ENCODE measurements at places on chromosomes 16 and 17. TPM values are rescaled to one million over a fixed set of nuclear protein-coding genes. Genes with fewer than 3 reads are reported as not detected.

DNA sequence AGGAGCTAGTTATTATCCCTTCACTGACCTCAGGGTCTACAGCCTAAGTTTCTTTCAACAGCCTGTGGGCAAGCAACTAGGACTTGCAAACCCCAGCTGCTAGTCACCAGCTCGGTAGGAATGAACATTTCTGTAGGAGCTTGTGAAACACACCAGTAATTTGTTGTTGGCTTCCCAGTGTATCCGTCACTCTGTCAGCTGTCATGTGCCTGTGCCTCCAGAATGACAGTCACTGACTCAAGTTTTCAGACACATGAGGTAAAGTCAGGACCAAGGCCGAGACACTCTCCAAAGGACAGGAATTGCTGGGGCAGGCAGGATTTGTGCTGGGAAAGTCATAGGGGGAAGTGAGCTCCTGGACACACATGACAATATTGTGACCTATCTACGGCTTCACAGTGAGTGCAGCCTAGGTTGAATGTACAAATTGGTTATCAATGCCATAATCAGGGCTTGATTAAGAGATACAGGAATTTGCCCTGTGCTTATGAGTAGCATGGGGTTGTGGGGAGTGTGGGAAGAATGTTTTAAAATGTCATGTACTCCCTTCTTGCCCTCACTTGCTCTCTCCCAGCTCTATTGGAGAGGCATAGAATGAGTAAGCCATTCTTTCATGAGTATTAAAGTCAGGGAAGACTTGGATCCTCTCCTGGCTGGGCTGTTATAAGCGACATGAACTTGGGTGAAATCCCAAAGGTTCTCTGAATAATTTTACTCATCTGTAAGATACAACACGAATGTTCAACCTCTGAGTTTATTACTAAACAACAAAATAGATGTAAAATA is 391.4 kb downstream of the UTP18 start:
- no peaks in the 10 kb centered on the region for H3K4me1 ChIP-seq
- H3K27me3 ChIP-seq, result no peaks in the 10 kb centered on the region

DNA sequence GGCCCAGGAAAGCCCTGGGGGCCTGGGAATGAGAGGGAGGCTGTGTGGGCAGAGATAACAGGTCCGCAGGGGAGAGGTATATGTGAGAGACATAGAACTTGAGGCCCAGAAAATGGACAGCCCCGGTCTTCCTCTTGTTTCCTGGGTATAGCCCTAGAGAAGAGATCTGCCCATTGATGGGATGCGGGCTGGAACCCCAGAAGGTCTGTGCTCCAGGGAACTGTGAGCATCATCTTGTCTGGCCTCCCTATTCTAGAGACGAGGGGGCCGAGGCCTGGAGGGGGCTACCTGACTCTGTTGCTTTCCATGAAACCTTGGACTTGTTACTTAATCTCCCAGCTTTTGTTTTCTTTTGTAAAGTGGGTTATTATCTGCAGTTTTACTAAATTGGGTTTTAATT is 53.9 kb downstream of the NKD1 start:
- H3K27ac ChIP-seq, result peak overlapping the region; percentile 37
- peaks cover 30% of the 10 kb centered on the region for H3K4me1 ChIP-seq
- no peaks in the 10 kb centered on the region for H3K36me3 ChIP-seq
- no peaks in the 10 kb centered on the region for H3K27me3 ChIP-seq
- peak; percentile 25 for DNase-seq
- H3K4me3 ChIP-seq, result no peak overlapping the region

GRCh38 chr17:35299135-35299534 is 56.3 kb downstream of the SLFN5 start:
- H3K4me3 ChIP-seq, result no peak overlapping the region
- no peaks in the 10 kb centered on the region for H3K27me3 ChIP-seq
- H3K27ac ChIP-seq, result no peak overlapping the region
- peak; percentile 51 for DNase-seq

- H3K36me3 ChIP-seq, result no peaks in the 10 kb centered on the region
- no peak overlapping the region for H3K4me3 ChIP-seq
- no peak overlapping the region for H3K27ac ChIP-seq
These were observed 164.4 kb upstream of the CIBAR2 start for GRCh38 chr16:85276721-85277120.

GRCh38 chr16:66365651-66366050 is 840 bp upstream of the CDH5 start:
- H3K27me3 ChIP-seq, result peaks cover 5% of the 10 kb centered on the region
- H3K4me1 ChIP-seq, result peaks cover 58% of the 10 kb centered on the region
- peak overlapping the region; percentile 84 for H3K27ac ChIP-seq
- DNase-seq, result no peak
- peak overlapping the region; percentile 63 for H3K4me3 ChIP-seq

GRCh38 chr16:2531371-2531695 is at the start of gene CEMP1:
TSS of gene CEMP1 (minus strand) at chr16:2531408. CDS start at chr16:2531073, 335 bp downstream.
- H3K36me3 ChIP-seq, result peaks cover 35% of the 10 kb centered on the region
- DNase-seq, result no peak
- peak within 1 kb of the TSS; percentile 69 for H3K4me3 ChIP-seq
- H3K27ac ChIP-seq, result peak within 1 kb of the TSS; percentile 98

DNA sequence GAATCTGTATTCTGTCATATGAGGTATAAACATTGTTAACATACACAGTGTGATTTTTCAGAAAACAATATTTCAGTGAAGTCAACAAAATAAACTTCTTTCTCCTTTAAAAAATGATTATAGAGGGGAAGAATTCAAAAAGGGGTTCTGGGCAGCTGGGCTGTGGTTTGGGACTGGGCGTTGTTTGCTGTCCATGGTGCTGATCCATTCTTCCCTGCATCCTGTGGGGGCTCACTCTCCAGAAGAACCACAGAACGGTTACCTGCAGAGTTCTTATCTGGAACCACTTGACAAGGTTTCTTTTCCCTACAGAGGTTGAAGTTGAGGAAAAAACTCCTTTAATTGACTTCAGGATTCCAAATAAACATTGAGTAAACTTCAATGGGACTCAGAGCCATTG is 1091.0 kb downstream of the CDH8 start:
- H3K27me3 ChIP-seq, result no peaks in the 10 kb centered on the region
- H3K36me3 ChIP-seq, result no peaks in the 10 kb centered on the region

The PYDC1 gene
- total RNA-seq, result not detected

The ZFP3 gene
- 7.1 TPM for total RNA-seq

The GLP2R gene
- 3.4 TPM for total RNA-seq

The CLDN7 gene
- total RNA-seq, result 98.7 TPM
